ENCODE measurements at places on chromosomes 7 and 10.
A peak's percentile ranks its signal among the peaks of the same experiment; 100 is the strongest.

DNA sequence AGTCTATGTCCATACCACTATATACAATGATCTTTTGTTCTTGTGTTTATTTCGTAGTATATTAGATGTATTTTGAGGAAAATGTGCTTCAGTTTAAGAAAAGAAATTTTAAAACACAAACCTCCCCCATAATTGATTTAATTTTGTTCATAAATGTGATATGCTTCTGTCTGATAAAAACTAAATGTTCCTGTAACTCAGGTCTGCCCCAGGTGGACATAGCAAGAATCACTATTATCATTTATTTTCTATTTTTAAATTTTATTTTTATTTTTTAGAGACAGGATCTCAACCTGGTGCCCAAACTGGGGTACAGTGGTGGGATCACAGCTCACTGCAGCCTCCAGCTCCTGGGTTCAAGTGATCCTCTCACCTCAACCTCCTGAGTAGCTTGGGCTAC is 43.2 kb downstream of the BEND7 start:
- no peak for DNase-seq

DNA sequence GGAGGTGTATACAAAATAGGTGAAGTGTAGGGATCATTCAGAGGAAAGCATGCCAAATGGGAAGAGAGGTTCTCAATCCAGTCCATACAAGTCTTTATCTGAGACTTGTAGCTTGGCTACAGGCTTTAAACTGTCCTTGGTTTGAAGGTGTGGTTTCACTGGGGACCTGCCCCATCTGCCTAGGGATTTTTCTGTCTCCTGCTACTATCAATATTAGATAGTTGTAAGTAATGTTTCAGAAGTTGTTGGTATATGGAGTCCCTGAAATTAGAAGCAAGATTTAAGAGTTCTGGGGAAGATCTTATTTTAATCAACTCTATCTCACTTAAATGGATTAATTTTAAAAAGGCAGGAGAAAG is 100.9 kb downstream of the ANKRD7 start:
- DNase-seq = no peak

DNA sequence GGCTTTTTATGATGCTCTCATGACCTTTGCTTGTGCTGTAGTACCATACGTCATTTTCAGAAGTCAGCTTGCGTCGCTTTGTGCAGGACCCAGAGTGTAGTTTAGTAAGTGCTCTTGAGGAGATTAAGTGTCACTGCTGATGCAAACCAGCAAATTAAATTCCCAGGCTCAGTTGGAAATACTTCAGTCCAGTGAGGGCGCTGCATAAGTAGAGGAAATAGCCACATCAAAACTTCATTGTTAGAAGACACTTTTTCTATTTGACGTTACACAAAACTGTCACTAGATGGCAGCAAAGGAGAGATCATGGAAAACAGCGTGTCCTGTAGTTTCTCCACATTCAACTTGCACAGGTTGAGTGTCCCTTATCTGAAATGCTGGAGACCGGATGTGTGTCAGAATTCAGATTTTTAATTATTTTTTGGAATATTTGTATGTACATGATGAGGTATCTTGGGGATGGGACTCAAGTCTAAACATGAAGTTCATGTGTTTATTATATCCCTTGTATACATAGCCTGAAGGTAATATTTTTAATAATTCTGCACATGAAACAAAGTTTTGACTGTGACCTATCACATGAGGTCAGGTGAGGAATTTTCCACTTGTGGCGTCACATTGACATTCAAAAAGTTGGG is 7.9 kb downstream of the ZNF22 start:
- no peak for DNase-seq

GRCh38 chr10:10350050-10350449 is 667.6 kb upstream of the CELF2 start:
- DNase-seq = no peak

- no peak for DNase-seq
Measured at GRCh38 chr10:96034625-96035024, 8.8 kb upstream of the CCNJ start.

DNA sequence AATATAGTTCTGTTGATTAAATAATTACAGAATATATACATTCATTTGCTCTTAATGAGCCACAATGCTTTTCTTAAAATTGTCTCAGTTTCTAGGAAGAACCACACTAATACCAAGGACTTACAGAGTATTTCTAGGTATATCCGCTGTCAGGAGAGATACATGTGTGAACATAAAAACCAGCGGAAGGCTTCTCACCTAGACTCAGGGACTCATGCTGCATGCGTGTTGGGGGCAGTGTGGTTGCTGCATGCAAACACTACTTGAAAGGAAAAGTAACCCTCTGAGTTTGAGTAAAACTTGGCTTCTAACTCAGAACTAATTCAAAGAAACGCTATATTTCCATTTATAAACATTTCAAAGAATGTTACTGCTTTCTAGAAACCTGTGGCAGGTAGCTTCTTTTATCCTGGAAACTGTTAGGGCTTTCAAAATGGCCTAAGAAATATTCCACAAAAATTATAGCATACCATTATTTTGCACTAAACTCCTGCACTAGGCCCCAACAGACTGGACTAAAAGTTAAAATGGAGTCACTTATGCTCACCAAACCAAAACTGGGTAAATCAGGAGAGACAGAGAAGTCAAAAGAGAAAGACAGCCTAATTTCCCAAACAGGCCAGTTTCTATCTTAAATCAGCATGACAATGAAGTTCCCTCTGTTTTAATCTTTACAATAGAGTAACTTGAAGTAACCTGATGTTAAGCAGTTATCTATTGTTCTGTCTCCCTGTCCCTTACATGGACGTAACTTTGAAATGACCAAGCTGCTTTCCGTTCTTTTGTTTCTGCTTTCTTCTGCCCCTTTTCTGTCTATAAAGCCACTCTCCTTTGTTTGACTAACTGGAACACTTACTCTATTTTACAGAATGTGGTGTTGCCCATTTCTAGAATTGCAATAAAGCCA is 95.2 kb upstream of the FAM133B start:
- peak; percentile 19 for DNase-seq

DNA sequence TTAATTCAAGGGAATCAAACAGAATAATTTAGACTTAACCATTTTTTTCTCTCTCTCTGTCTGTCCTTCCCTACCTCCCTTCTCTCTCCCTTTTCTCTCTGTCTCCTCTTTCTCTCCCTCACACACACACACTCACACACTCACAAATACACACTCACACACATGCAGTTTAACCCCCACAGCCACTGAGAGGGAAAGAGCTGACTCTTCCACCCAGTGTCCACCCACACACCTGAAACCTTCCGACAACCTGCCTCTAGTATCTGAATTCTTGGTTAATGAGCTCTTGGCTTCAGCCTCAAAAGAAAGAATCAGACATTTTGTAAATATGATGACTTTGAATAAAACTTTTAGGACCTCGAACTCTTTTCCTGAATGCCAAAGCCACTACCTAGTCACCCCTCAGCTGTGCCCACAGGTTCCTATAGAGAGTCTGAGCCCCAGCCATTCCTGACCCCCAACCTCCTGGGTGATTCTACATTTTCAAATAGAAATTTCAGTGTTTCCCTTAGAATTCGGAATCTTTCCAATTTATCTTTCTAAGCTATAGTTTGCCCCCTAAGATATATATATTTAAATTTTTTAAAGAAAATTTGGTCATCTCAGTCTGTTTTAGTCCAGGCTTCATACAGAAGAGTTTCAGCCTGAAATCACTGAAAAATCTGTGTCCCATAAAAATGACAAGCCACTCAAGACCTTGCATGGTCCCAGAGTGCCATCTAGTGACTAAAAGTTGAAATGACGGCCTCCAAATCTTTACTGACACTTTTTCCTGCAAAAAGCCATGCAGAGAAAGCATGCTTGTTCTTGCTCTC is 202.8 kb downstream of the IPMK start:
- no peak for DNase-seq

- no peak for DNase-seq
Measured at GRCh38 chr7:108124820-108125219, 5.3 kb downstream of the LAMB4 start.

- no peak for DNase-seq
Measured at GRCh38 chr10:53697038-53697437, 924.5 kb upstream of the MBL2 start.

DNA sequence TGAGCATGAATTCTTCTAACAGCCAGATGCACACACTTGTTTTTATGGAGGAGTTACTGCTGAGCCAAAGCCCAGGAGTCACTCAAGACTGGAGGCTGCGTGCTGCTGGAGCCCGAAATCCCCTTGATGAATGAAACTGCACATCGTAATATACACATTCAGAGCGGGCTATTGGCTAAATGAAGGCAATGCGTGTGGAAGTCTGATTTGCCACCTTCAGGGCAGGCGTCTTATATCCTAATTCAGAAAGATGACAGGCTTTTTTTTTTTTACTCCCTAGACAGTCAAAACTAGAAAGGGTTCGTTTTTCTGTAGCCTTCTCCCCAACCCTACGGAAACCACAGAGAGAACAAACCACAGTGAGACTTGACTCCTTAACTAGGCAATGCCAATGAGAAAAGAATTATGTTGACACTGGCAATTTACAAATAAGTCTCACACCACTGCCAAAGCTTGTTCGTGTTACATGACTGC is 227.2 kb upstream of the KLF14 start:
- DNase-seq = peak; percentile 86

DNA sequence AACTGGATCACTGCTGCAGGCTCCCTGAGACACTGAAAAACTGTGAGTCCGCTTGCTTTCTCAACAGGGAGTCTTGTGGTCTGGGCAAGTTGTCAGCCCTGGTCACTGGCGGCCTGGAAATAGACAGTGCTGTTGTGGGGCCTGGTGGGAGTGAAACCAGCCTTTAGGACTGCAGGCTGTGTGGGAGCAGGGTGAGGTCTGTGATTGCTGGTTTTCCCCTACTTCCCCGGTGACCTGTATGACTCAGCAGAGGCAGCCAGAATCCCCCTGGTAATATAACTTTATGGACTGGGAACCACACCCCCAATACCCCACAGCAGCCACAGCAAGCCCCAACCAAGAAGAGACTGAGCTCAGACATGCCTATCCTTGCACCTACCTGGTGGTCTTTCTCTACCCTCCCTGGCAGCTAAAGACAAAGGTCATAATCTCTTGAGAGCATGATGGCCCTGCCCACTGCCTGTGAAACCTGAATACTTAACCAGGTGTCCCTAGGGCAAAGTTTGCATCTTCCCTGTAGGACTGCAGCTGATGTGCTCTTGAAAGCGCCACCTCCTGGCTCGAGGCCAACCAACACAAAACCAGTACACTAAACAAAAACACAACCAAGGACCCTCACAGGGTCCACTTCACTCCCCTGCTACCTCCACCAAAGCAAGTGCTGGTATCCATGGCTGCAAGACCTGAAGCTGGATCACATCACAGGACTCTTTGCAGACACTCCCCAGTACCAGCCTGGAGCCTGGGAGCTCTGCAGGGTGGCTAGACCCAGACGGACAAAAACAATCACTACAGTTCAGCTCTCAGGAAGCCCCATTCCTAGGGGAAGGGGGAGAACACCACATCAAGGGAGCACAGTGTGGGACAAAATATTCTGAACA is 7.2 kb upstream of the ADAM22 start:
- DNase-seq = no peak

- no peak for DNase-seq
Measured at GRCh38 chr7:96789914-96790313, 80.3 kb upstream of the SEM1 start.

DNA sequence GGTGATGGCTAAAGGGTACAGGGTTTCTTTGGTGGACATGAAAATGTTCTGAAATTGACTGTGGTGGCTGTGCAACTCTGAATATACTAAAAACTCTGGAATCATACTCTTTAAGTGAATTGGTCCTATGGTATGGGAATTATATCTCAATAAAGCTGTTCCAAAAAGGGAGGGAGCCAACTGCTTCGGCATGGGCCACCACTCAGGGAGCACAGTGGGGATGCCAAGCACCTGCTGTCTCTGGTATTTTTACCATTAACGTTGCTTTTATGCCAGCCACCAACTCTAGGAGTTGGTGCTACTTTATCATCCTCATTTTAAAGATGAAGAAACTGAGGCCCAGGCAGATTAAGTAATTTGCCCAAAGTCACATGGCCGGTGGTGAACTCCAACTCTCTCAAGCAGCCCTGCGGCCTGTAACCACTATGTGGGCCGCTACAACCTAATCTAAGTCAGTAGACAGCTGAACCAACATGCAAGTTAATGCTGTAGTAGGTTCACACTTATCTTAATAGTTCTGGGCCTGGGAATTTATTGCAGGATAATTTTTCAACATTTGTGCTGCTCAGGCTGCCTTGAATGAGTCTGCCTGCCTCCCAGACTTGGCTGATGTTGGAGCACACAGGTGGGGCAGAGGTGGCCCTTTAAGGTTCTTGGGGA is 20.8 kb downstream of the SH3PXD2A start:
- DNase-seq = no peak

- no peak for DNase-seq
Measured at GRCh38 chr10:120998251-120998650, 147.1 kb downstream of the WDR11 start.

- DNase-seq = no peak
Measured at GRCh38 chr7:82674268-82674667, 230.7 kb upstream of the CACNA2D1 start.

DNA sequence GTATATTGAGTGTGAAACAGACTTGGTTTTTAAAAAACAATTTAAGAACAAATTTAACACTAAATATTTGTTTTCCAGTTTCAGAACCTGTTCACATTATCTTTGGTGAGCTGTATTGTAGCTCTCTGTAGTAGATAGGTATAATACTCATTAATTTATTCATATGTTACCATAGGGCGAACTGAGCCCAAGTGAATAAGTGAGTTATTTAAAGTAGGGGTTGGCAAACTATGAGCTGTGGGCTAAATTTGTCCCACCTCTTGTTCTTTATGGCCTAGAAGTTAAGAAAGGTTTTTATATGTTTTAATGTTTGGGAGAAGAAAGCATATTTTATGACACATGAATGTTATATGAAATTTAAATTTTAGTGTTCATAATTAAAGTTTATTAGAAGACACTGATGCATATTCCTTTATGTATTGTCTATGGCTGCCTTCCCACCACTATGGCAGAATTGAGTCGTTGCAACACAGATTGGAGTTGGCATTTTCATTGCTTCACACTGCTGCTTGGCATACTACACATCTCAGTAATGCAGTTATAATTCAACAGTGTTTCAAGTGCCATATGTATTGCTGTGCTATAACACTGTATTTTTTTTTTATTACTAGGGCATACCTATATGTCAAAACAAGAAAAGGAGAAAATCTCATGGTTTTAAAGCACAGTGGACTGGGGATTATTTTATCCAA is 146.5 kb downstream of the ADK start:
- no peak for DNase-seq

GRCh38 chr7:147022056-147022455 is 905.5 kb downstream of the CNTNAP2 start:
- no peak for DNase-seq

- no peak for DNase-seq
Measured at GRCh38 chr7:148914208-148914777, 30.2 kb upstream of the EZH2 start.
